ENCODE measurements at places on chromosomes 16 and 17.
A peak's percentile ranks its signal among the peaks of the same experiment; 100 is the strongest.

DNA sequence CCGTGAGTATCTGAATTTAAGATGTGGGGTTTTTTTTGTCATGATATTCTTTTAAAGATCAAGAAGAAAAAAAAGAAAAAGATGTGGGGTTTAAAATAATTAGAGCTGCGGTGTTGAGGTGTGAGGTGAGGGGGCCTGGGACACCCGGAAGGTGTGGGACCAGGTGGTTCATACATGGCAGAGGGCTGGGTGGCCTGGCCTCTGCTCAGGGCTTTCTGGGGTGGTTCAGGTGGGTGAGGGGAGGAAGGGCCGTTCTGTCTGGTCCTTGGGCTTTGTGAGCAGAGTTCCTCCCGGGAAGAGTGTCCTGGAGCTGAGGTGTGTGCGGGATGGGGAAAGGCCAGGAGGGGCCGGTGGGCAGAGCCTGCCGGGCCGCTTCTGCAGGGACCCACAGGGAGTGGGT is 5.0 kb downstream of the PRSS27 start:
- DNase-seq, result no peak

DNA sequence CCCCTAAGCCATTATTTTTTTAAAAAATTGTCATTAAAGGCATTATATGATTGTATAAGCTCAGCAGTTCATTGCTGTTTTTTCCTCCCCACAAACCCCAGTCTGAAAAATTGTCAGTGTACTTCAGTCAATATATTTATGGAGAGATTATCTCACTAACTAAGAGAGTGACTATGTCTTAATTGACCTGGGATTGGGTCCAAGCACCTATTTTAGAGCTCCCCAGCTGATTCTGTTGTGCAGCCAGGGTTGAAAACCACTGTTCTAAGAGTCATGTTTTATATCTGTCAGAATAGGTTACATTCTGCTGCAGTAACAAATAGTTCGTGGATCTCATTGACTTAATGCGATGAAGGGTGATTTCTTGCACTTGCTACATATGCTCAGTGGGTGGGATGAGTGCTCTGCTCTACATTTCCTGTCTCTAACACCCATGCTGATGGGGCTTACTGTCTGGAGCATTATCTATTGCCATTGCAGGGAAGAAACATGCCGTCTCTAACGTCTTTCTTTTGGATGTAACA is 171.2 kb upstream of the MPHOSPH6 start:
- DNase-seq, result no peak

DNA sequence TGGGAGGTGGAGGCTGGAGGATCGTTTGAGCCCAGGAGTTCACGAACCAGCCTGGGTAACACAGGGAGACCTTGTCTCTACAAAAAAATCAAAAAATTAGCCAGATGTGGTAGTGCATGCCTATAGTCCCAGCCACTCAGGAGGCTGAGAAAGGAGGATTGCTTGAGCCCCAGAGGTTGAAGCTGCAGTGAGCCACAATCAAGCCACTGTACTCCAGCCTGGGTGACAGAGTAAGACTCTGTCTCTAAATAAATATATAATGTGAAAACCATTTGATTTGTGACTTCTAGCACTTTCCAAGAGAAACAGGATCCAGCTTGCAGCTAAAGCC is 459.1 kb downstream of the SOX9 start:
- DNase-seq, result no peak

DNA sequence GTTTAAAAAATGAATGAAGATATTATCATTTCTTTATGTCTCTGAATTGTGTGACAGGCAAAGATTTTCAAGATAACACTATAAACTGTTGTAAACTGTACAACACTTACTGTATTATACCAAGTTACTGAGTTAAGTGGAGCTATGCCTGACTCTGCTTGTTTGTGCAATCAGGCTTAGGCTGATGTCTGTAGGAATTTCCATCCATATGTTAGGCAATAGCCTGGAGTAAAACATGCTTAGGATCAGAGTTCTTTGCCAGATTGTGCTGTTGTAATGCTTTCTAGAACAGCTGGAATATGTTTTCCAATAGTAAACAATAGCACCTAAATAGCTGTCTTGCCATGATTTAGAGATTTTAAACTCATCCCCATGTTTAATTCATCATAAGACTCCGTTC is 1496.7 kb downstream of the CDH11 start:
- DNase-seq, result no peak

DNA sequence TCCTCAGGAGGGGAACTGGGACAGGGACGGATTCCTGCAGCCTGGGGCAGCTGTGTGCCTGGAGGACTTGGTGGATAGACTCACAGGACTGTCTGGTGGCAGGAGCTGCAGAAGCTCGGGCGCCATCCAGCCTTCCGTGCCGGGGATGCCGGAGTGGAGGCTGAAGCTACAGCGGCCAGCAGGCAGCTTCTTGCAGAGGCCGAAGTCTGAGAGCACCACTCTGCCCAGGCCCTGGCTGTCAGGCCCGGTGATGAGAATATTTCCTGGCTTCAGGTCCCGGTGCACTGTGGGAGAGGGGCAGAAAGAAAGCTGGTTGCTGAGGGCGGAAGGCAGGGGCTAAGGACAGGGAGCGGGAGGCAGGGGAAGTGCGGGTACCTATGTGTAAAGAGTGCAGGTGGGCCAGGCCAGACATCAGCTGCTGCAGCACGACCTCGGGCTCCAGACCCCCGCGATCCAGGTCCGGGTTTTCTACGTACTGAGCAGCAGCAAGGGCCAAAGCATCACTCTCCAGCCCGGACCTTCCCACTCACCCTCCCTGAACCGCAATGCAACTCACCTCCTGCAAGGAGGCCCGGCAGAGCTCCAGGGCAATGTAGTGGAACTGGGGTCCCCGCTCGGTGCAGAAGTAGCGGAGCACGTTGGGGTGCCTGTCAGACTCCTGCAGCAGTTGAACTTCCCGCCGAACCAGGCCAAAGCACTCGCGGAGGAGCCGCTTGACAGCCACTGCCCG is 16.1 kb downstream of the PLK1 start:
- DNase-seq, result no peak

- DNase-seq, result no peak
These were observed 86.8 kb upstream of the TOM1L1 start for GRCh38 chr17:54813896-54814295.

GRCh38 chr16:21179126-21179982 is 20.9 kb downstream of the LDAF1 start:
- no peak for DNase-seq

GRCh38 chr16:8888951-8889892 is 7.1 kb downstream of the LITAFD start:
- DNase-seq, result no peak

DNA sequence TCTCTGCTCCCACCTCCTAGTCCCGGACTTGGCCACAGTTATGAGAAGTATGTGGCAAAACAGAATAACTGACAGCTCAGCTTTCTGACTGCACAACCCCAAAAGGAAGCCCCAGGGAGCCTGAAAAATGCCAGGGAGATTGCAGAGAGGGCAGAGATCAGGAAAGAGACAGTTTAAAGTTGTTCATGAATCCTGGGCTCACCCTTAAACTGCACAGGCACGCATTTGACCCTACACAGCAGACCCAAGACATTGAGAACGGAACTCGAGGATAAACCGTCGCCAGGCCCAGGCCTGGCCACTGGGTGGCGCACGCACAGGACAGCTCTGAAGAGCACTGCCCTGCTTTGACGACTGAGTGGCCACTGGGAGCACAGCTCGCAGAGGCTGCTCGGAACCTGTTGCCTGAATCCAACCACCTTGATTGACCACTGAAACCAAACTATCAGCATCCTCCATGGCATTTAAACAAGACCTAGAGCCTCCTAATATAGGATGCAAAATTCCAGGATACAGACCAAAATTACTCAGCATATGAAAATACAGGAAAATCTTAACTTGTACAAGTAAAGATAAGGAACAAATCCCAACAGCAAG is 114.0 kb downstream of the C16orf95 start:
- peak; percentile 77 for DNase-seq

DNA sequence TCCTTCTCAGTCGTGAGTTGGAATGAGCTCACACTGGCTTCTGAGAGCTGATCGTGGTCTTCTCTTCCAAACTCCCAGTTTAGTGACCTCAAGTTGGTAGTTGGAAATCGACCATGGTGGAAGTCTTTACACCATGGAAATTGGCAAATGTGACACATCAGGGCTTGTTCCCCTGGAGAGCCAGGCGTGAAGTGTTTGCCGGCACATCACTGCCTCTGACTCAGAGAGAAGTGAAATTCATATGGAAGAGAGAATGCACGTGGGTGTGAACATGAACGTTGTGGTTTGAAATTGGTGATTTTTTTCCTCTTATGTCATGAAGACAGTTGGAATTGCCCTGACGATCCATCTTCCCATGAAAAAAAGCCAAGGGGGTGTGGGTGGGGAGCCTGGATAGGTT is 47.4 kb downstream of the AXIN2 start:
- DNase-seq, result no peak

DNA sequence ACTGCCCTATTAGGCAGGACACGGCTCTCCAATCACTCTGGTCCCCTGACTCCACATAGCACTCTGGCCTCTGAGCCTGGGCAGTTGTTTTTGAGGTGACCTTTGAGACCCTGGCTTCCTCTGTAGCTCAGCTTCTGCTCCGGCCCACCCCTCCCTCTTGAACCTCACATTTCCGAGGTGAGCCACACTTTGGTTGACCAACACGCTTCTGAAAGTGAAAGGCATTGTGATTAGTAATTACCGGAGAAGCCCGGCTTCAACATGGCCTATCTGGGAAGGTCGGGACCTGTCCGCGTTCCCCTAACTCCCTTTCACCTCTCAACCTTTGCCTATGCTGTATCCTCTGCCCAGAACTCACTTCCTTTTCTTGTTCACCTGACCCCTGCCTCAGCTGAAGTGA is 10.3 kb upstream of the ITGAX start:
- no peak for DNase-seq

- no peak for DNase-seq
These were observed 2.1 kb downstream of the ZNF750 start for GRCh38 chr17:82837586-82838320.

DNA sequence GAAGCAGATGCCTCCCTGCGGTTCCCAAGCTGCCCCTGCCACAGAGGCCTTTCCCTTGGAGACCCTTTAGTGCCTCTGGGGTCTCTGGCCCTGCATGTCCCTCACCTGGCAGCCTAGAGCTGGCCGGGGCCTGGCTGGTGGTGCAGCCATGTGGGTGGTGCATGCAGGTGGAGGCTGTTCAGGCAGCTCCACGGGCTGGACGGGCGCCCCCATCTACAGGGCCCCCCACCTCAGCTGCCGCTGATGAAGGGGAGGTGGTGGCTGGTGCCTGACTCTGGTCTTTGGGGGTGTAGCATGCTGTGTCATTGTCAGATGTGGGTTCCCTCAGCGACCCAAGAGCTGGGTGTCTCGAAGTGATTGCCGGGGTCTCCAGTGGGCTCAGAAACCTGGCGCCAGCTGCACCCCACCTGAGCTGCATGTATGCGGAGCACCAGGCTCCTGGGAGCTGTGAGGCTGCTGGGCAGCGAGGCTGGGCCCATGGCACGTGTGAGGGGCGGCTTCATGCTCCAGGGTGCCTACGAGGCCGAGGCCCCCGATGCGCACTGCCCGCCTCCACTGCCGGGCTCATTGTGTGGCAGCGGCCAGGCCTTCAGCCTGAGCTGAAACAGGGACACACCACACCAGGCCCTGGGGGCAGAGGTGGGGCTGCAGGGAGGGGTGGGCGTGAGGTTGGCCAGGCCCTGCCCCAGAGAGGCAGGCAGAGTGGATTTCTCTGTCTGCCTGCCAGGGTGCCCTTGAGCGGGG is 57.0 kb downstream of the BAIAP2 start:
- DNase-seq, result no peak

- no peak for DNase-seq
These were observed 8.4 kb downstream of the AIPL1 start for GRCh38 chr17:6426356-6427101.

DNA sequence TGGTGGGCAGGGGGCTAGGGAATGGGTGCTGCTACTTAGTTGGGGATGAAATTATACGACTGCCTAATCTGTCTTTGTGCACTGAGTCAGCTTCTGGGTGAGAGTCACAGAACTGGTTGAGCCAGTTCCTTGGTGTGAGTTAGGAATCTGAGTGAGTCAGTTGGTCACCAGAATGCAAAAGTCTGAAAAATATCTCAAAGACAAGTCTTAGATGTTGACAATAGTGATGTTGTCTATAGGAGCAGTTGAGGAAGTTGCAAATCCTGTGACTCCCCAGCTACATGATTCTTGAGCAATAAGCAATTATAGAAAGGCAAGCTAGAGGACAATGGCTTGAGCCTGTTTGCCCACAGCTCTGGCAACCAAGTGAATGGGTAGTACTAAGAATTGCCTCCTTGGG is 399.2 kb downstream of the CNTNAP4 start:
- no peak for DNase-seq

DNA sequence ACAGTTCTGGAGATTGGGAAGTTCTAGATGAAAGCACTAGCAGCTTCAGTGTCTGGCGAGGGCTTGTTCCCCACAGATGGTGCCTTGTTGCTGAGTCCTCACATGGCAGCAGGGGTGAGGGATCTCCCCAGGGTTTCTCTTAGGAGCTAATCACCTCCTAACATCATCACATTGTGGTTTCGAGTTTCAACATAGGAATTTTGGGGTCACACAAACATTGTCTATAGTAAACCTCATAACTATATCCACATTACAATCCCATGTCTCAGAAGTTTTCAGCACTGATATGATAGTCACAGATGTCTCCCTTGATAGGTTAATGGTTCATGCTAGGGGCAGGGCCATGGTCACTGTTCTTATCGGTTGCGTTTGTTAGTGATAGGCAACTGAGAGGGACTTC is 13.8 kb downstream of the CLUAP1 start:
- DNase-seq, result no peak

DNA sequence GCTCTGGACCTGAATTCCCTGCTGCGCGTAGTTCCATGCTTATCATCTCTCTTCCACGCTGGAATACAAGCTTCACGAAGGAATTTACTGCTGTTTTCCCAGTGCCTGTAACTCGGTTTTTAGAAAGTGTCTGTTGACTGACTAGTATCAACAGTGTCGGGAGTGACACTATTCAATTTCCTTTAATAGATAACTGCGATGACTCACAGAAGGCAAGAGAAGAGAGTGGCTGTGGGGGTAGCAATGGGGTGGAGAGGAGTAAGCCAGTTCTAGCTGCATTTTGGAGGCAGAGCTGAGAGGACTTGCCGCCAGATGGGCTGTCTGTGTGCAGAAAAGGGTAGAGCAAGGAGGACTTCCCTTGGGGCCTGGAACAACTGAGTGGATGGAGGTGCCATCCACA is 25.2 kb downstream of the B4GALNT2 start:
- DNase-seq, result peak; percentile 29

GRCh38 chr17:55513885-55514590 is 2.8 kb upstream of the SMIM36 start:
- DNase-seq, result peak; percentile 86

GRCh38 chr17:49835472-49835871 is 12.4 kb downstream of the TAC4 start:
- no peak for DNase-seq

DNA sequence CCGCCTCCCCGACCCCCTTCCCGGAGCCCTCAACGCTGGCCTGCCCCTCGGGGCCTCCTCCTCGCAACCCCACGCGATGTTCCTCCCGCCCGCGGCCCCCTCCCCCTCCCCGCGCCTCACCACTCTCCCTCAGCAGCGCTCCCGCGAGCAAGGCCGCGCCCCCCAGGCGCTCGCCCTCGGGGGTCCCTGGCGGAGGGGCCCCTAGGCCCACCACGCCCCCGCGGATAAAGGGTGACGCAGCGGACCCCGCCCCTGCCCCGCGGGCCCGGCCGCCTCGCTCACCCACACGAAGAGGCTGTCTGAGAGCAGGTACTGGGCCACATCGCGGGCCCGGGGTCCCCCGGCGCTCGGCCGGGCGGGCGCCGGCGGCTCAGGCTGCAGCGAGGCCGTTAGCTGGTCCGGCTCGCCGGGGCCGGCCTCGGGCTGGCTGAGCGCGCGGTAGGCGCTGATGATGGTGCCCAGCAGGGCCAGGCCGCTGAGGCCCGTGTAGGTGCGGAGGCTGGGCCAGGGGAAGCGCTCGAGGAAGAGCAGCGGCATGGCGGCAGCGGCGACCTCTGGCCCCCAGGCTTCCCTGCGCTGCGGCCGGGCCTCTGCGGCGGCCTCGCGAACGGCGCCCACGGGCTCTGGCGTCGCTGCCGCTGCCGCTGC is 430 bp downstream of the AMFR start:
- peak; percentile 54 for DNase-seq
